ENCODE measurements at places on chromosomes 3 and 15.

- no peak for DNase-seq
These were observed 71.7 kb upstream of the TTC14 start for GRCh38 chr3:180530276-180530675.

DNA sequence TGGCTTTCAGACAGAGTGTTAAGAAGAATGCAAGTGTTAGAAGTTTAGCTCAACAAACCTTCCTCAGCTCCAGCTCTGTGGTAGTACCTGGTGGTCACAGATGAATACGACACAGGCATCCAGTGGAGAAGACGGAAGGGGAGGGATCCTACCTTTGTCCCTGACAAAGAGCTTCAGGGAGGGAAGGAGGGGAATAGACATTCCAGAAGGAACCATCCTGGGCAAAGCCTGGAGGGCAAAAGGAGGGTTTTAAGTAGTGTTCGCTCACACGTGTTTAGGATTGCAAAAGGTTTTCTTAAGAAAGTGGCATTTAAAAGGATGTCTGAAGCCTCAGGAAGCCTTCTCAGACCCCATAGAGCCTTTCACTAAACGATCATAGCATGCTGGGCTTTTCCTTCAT, 2.8 kb downstream of the CHCHD4 start:
- no peak for DNase-seq

DNA sequence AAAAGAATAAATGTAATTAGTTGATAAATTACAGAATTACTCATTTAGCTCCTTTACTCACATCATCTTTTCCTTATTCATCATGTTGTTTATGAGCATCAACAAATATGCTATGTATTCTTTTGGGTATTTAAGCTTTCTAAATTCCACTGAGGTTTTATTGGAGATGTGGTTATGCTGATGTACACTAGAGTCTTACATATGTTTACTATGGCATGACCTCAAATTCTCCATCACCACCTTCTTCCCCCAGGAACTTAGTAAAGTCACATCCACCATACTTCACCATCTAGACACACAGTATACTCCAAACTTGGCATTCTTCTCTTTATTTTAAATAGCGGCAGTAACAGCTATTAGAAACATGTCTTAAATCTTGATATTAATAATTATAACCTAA, 74.1 kb upstream of the MELTF start:
- no peak for DNase-seq

DNA sequence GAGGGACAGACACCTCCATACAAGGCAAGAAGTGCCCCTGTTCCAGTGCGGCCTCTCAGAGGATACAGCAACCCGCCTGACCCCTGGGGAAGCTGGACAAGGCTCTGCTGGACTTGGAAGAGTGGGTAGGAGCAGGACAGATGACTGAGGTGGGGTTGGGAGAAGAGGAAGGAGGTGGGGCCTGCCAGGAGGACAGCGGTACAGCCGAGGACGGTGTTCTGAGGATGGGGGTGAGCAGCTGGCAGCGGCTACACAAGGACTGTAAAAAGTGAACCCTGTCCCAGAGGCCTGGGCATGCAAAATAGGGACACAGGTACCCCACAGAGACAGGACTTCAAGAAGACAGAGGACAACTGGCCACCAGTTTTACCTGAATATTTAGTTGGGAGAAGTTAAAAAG, 23.5 kb upstream of the ELP6 start:
- DNase-seq: no peak

GRCh38 chr3:42656680-42657610, 3.4 kb downstream of the ZBTB47 start:
- DNase-seq: no peak

GRCh38 chr3:193992425-193993037, 143.4 kb upstream of the HES1 start:
- no peak for DNase-seq

GRCh38 chr15:63870043-63870394, 36.3 kb upstream of the HERC1 start:
- DNase-seq: no peak

DNA sequence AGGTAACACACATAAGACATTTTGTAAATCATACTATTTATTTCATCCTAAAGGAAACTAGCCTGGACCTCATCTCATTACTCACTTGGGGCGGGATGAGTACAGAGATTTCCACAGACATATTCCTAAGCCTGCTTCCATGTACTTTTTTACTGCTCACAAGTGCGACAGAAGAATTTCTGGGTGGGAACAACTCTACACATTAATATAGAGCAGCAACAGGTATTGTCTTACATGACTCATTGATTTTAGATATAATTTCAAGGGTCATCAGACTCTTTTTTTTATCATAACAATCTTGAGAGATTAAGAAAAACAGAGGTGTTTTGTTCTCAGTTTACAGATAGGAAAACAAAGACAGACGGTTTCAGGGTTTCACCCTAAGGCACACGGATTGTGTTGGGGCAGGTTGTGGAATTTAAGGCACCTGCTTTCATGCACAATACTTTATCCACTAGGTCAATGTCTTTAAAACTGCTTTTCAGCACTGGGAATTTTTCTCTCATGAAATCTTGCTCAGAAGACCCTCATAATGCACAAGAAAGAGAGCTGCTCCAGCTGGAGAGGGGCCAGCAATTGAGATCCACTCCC, 186.7 kb upstream of the CDIN1 start:
- DNase-seq: no peak

- no peak for DNase-seq
These were observed 282.2 kb upstream of the LRRN1 start for GRCh38 chr3:3516996-3517395.

GRCh38 chr15:75834021-75834420, 9.2 kb upstream of the UBE2Q2 start:
- DNase-seq: no peak

GRCh38 chr15:38670128-38671005, 105.8 kb upstream of the RASGRP1 start:
- DNase-seq: peak; percentile 91

DNA sequence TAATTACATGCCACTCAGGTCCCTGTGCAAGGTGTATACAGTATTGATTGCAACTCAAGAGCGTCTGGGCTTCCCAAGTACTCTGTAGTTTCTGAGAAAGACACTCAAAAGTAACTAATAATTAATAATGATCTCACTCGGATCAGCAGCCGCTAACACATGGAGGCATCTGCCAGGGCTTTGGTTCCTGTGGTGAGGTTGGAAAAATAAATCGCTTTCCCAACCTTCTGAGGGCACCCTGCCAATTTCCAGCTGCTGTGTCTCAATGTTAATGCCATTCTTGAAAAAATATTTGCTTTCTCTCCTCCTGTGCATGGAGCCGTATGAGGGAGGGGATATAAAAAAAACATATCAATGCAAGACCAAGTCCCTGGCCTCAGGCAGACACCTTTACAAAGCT, 116.5 kb upstream of the SLC2A2 start:
- DNase-seq: no peak

GRCh38 chr15:68817304-68818065, 3.2 kb downstream of the ANP32A start:
- DNase-seq: peak; percentile 75

DNA sequence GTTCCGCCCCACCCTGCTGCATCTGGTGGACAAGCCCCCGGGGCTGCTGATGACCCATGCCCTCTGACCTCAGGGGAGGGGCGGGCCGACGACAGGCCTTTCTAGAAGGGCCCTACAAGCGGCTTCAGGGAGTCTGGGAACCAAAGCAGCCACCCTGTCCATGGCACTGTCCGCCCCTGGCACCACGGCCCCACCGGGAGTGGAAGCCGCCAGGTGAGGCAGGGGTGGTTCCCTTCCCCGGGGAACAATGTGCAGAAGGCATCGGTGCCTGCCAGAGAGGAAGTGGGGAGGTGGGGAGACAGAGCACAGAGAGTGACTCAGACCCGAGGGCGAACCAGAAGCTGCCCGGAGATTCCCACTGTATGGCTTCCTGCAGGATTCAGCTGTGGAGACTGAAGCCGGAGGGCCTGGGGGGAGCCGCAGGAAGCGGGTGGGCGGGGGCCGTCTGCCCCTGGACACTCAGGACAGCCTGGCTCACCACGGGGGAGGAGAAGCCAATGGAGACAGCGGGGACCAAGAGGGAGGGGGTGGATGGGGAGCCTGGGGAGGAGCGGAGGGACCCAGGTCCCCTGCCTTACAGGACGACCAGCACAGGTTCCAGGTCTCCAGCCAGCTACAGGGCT, 134.0 kb downstream of the TPRA1 start:
- DNase-seq: no peak

DNA sequence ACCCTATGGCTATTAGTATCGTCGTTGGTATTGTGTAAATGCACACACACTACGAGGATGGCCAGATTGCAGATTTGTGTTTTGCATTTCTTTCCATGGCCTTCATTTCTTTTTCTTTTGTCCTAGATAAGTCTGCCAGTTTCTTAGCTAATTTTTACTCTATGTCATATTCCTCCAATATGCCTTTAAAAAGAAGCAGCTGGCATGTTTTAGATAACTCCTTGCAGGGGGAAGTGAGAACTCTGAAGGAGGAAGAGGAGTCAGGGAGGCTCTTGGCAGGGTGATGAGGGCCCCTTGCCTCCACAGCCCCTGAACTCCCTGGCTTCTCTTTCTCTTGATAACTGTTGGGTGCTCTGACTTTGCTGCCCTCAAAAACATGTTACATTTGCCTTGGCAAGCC, 244.0 kb downstream of the GABRG3 start:
- no peak for DNase-seq

DNA sequence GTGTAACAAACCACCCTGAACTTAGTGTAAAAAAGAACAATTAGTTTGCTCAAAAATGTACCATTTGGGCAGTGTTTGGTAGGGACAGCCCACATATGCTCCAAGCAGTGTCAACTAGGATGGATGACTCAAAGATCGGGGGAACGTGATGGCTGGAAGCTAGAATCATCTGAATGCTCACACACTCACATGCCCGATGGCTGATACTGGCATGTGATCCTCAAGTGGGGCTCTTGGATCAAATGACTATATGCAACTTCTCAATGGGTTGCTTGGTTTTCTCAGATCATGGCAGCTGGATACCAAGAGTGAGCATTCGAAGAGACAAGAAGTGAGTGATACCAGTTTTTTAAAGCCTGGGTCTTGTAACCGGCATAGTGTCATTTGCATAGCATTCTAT, 335.9 kb upstream of the KCNMB2 start:
- no peak for DNase-seq

DNA sequence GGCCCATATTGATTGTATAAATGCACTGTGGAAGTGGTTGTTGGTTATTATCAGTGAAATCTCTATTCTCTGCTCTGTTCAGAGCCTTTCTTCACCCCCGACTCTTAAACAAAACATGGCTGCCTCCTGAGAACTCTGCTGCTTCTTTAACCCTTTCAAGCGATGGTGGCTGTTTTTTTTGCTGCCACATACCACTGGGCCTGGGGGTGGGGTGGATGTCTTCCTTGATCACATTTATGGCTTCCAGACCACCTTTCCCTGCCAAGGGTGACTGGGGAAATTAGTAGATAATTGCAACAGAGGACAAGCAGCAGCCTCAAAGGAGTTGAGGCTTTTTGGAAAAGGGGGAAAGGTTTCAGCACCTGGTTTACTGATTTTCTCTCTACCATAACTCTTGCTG, 32.8 kb downstream of the YEATS2 start:
- no peak for DNase-seq

DNA sequence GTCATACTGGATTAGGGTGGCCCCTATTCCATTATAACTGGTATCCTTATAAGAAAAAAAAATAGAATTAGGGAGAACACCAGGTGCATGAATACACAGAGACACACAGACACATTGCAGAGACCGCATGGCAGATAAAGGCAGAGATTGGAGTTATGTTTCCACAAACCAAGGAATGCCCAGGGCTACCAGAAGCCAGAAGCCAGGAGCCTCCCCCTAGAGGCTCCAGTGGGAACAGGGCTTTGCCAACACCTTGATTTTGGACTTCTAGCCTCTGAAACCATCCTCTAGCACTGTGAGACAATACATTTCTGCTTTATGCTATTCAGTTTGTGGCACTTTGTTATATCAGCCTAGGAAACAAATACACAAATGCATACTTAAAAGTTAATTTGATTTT, 10.4 kb downstream of the GOLM2 start:
- no peak for DNase-seq

GRCh38 chr3:38039101-38039898, at the start of gene DLEC1:
Gene DLEC1, plus strand, starts transcription at chr3:38039208. Its CDS starts 18 bp downstream, at chr3:38039226.
- peak; percentile 91 for DNase-seq

- no peak for DNase-seq
These were observed 55.2 kb downstream of the TMEM108 start for GRCh38 chr3:133093366-133093765.

- DNase-seq: no peak
These were observed 95.6 kb downstream of the CD200R1L start for GRCh38 chr3:112751061-112751460.

GRCh38 chr15:66405615-66406014, 18.9 kb downstream of the MAP2K1 start:
- no peak for DNase-seq

GRCh38 chr3:153319705-153320554, 157.9 kb downstream of the RAP2B start:
- DNase-seq: no peak

DNA sequence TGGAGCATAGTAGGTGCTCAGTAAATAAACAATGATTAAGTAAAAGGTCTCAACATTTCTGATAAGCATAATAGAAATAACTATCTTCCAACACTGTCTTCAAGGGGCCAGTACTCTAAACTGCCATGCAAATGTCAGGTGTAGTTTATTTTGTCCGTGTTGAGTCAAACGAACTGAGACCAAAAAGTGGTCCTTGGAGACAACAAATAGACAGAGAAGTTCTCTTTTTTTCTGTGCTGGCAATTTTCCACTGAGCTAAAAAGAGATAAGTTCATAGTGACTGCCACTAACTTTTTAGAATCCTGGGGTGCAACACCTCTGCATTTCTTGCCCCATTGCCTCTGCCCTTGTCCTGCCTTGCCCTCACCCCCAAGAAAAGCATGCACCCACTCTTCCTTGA, 14.7 kb upstream of the MBNL1 start:
- DNase-seq: no peak

DNA sequence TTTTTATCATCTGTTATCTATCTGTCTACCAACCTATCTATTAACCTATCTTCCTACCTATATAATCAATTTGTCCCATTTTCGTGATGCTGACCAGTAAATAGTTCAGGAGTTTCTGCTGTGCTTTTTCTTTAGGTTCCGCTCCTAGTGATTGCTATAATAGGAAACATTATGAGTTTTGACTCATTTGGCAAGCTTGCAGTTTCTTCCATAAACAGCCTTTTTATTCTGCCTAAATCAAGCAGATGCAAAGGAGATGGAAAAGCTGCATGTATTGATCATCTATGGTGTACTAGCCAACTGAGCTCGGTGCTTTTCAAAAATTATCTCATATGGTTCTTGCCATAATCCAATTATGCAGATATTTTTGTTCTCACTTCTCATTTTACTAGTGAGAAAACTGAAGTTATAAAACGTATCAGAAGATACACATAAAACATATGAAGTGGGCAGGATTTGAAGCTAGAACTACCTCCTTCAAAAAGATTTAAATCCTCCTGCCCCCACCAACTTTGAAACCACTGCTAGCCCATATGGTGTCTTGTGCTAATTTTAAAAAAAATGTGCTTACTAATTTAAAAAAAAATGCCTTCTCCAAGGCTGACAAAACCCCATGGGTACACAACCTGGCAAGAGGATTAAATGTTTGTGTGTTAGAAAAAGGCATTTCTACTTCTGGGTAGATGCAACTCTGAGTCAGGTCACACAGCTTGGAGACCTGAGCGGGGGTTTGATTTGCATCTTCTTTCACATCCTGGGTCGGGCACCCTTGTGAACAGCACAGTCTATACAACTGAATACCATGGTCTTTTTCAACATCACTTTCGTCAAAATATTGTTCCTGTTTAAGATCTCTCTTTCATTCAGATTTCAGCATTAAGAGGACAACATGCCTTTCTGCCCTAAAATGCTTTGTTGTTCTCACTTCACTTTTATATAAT, 267.0 kb downstream of the CHL1 start:
- no peak for DNase-seq

GRCh38 chr15:31752065-31752762, 278.1 kb upstream of the CHRNA7 start:
- no peak for DNase-seq

All from central memory CD4-positive, alpha-beta T cell (primary cell).